ENCODE measurements at places on chromosomes 16 and 17.
A peak's percentile ranks its signal among the peaks of the same experiment; 100 is the strongest.

DNA sequence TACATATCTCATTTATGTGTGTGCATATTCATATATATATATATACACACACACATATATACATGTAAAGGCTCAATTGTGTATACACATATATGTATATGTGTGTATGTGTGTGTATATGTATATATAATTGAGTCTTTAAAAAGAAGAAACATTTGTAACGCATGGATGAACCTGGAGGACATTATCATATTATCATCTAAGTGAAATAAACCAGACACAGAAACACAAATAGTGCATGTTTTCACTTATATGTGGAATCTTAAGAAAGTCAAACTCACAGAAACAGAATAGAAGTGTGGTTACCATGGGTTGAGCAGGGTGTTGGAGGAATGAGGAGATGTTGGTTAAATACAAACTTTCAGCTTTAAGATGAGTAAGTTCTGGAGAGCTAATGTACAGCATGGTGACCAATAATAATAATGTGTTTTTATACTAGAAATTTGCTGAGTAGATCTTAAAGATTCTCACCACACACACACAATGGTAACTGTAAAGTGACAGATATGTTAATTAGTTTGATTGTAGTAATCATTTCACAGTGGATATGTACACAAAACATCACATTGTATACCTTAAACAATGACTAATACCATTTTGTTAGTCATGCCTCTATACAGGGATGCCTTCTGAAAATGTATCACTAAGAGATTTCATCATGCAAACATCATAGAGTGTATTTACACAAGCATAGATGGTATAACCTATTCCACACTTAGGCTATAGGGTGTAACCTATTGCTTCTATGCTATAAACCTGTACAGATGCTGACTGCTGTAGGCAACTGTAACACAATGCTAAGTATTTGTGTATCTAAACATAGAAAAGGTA, 132.6 kb upstream of the CACNG5 start:
- DNase-seq, result no peak

DNA sequence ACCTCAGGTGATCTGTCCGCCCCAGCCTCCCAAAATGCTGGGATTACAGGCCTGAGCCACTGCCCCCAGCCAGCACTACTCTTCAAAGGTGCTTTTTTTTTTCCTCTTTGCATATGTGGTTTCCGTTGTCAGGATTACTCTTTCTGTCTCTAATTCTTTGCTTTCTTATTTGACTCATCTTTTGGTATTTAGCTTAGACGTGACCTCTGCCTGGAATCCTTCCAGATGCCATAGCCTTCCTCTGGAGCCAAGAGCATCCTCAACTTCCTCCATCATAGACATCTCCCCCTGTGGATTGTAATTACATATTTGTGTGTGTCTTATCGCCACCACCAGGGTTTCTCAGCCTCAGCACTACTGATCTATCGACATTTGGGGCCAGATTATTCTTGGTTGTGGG, 84.4 kb upstream of the XYLT1 start:
- no peak for DNase-seq

DNA sequence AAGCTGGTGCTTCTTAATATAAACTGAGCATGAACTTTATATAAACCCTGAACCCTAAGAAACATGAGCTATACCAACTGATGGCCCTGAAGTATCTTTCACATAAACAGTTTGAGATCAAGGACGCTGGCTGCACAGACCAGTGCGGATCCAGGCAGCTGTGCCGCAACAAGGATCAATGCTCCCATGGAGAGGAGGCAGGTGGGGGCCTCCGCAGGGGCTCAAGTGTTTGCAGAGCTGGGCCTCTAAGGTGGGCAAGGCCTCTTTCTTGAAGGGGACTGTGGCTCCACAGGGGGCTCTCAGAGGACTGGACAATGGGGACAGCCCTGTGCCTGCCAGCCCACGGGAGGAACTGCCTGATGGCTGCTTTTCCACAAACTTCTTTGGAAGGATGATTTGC, 46.0 kb downstream of the NDEL1 start:
- no peak for DNase-seq

GRCh38 chr16:71711789-71712188, 12.7 kb downstream of the PHLPP2 start:
- no peak for DNase-seq

- no peak for DNase-seq
These were observed 62.7 kb downstream of the HLF start for GRCh38 chr17:55327225-55328088.

DNA sequence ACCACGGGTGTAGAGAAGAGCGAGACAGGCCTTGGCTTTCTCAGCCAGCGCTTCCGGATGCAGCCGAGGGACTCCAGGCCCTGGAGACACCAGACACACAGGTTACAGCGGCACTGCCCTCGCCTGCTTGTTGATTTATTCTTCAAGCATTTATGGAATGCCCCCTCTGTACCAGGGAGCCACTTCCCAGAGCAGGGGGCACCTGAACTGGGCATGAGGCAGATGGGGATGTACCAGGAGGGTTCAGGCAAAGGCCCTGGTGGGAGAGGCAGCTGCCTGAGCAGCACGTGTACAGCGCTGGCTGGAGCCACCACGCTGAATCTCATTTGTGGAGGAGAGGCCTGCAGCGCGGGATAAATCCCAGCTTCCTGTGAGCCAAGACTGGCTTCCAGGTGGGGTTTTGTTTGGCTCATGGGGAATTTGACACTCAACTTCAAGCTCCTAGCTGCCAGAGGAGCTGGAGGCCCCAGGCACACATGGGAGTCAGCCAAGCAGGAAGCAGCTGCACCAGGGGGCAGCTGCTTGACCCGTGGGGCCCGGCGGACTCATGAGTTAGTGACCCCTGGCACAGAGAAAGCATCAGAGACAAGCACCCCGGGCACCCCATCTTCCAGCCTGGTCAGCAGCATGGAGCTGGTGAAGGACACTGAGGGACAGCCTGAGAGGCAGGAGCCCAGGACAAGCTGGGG, 59.7 kb downstream of the IL21R start:
- DNase-seq, result no peak

DNA sequence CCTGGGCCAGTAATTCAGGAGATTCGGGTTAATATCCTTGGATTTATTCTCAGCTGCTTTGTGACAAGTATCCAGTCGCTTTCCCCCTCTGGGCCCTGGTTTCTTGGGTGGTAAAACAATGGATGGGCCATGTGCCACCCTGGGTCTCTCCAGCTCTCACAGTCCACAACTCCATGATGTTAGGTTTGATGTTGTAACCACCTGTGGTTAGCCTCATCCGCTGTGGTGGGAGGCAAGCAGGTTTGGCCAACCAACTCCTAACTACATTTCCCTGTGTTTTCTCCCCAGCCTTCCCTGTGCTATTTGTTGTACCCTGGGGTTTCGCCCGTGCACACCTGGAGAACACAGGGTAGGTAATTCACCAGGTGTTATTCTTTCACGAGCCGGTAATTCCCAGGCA, 35.1 kb downstream of the GLP2R start:
- DNase-seq, result no peak

DNA sequence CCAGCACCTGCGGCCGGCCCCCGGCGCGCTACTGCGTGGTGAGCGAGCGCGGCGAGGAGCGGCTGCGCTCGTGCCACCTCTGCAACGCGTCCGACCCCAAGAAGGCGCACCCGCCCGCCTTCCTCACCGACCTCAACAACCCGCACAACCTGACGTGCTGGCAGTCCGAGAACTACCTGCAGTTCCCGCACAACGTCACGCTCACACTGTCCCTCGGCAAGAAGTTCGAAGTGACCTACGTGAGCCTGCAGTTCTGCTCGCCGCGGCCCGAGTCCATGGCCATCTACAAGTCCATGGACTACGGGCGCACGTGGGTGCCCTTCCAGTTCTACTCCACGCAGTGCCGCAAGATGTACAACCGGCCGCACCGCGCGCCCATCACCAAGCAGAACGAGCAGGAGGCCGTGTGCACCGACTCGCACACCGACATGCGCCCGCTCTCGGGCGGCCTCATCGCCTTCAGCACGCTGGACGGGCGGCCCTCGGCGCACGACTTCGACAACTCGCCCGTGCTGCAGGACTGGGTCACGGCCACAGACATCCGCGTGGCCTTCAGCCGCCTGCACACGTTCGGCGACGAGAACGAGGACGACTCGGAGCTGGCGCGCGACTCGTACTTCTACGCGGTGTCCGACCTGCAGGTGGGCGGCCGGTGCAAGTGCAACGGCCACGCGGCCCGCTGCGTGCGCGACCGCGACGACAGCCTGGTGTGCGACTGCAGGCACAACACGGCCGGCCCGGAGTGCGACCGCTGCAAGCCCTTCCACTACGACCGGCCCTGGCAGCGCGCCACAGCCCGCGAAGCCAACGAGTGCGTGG, 1.5 kb downstream of the NTN1 start:
- DNase-seq, result peak; percentile 35

DNA sequence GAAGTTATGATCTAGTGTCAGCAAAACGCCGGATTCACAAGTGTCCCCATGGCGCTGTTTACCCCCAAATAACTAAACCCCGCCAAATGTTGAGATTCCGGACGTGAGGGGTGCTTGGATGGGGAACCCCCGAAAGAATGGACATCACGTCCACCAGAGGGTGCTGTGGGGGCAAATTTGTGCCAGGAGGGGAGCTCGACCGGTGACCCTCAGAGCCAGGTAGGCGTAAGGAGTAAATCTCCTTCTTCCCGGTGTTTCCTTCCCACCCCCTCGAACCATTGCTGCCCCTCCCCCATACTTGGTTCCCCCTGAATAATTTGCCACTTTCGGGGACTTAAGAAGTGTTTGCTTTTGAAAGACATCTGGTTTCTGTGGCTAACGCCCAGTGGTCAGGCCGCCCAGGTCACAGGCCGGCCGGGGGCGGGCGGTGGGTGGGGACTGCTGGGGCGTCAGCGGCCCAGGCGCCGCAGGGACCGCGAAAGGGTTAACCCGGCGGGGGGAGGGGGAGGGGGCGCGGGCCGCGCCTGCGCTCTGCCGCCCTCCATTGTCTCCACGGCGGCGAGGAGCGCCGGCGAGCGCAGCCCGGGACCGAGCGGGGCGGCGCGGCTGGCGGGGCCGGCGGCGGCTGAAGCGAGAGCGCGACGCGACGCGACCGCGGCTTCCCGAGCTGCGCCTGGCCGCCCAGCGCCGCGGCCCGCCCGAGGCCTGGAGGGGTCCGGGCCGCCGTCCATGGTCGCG, at the start of gene ZNRF1:
ZNRF1 (plus strand) TSS at position 544 of the 738 bp plus-strand sequence. CDS start 648 bp downstream, outside the sequence.
- peak; percentile 90 for DNase-seq

DNA sequence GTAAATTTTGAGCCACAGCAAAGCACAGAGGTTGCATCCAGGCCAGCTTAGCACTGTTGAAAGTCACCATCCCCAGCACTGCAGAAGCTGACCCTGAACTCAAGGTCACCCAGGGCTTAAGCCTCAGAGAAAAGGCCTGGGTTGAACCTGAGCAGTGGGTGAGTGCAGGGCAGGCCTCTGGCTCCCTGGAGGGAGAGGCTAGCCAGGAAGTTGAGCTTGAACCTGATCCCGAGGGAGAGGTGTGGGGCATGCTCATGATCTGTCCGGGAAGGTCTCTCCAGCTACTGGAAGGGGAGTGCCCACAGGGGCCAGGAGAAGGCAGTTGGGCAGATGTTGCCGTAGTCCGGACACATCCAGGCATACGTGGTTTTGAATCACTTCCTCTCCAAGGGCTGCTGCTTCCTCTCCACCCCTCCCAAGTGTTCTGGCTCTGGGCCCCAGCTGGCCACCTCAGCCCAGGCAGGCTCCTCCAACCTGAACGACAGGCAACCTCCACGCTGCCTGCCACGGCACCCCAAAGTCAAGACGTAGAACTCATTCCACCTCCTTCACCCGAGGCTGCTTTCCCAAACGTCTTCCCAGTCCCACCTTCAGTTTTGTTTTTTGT, 18.4 kb downstream of the CARHSP1 start:
- DNase-seq, result peak; percentile 26

DNA sequence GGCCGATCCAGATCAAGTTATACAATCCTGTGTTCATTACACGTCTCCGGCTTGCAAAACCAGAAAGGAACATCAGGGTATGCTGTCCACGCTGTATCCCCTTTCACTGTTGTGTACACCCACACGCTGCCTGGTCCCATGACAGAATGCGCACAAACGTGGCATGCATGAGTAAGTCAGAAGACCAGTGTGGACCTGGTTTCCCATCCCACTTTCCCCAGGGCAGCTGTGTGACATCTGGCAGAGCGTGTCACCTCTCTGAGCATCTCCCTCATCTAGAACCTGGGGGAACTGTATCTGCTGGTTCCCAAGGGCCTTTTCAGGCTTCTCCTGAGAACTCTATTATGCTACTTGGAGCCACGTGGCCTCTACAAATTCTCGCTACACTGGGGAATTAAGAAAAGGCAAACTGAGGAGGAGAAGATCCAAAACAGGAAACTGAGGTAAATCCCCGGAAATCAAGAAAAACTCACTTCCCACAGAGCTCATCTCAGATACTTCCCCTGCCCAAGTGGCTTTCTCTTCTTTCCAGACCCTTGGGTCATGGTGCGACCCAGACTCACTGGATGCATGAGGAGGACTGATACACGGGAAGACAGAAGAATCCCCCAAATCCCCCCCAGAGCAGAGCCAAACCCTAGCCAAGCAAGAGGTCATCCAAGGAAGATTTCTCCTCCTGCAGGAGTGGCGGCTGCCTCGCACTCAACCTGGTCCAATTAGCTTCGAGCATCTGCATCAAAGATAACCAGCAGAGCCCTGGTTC, 139.3 kb downstream of the GAS7 start:
- DNase-seq, result no peak

- DNase-seq, result peak; percentile 67
These were observed 74.8 kb upstream of the GRIN2A start for GRCh38 chr16:10256784-10257641.

DNA sequence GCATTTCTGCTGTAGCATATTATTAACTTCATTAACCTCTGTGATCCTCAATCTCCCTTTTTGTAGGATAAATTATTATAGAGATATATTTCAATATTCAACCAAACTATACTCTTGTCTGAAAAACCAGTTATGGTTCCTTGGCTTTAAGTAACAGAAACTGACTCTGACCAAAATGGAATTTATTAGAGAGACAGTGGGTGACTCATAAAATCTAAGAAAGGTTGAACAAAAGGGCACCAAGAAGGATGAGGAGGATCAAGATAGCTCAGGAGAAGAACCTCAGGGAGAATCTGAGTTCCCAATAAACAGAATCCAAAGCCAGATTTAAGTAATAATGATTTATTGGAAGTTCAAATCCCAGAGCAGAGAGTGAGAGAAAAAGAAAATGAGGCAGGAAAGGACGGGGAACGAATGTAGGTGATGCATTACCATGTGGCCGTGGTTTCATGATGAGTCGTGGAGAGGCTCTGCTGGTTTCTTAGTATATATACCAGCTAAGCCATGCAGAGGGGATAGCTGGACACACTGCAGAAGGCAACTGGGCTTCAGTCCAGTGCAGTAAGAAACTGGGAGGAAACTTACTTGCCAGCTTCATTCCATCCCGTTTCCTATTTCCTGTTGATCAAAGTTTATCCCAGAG, 151.5 kb upstream of the GOT2 start:
- DNase-seq, result no peak

All from stimulated activated CD8-positive, alpha-beta memory T cell treated with anti-CD3 and anti-CD28 coated beads, Interleukin-4, amount 100 ng/mL, for 48 hours (primary cell).